ENCODE measurements at places on chromosomes 1 and 21.

GRCh38 chr1:107365527-107366240 is 224.8 kb downstream of the NTNG1 start:
- H3K36me3 ChIP-seq: no peaks in the 10 kb centered on the region
- H3K4me3 ChIP-seq: no peak overlapping the region
- H3K27me3 ChIP-seq: no peaks in the 10 kb centered on the region
- H3K27ac ChIP-seq: no peak overlapping the region
- DNase-seq: no peak

DNA sequence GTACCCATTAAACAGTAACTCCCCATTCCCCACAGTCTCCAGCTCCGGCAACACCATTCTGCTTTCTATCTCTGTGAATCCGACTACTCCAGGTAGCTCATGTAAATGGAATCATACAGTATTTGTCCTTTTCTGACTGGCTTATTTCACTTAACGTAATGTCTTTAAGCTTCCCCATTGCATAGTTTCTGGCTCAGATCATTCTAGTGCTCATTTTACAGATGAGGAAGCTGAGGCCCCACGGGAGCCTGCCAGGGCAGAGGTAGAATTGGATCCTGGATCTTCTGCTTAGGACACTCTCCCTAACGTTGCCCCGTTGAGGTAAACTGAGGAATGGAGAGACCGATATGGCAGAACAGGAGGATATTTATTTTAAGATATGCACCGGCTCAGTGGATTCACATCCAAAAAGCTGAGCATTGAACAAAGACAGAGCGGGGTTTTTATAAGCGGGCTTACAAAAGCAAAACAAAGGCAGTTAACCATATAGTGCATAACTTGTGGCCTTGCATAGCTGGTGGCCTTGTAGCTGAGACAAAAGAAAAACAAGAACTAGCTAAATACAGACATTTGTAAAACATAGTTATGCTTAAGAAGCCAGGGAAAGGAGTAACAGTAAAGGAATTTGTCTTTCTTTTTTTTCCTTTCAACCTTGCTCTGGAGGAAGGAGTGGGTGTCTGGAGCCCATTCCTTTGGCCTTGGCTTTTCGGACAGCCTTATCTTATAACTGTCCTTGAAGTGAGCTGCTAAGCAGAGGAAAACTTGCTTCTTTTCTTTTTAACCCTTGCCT is 15.3 kb upstream of the KLHDC8A start:
- H3K4me1 ChIP-seq: no peaks in the 10 kb centered on the region
- DNase-seq: no peak
- no peaks in the 10 kb centered on the region for H3K36me3 ChIP-seq
- no peaks in the 10 kb centered on the region for H3K27me3 ChIP-seq
- H3K27ac ChIP-seq: no peak overlapping the region
- no peak overlapping the region for H3K4me3 ChIP-seq

DNA sequence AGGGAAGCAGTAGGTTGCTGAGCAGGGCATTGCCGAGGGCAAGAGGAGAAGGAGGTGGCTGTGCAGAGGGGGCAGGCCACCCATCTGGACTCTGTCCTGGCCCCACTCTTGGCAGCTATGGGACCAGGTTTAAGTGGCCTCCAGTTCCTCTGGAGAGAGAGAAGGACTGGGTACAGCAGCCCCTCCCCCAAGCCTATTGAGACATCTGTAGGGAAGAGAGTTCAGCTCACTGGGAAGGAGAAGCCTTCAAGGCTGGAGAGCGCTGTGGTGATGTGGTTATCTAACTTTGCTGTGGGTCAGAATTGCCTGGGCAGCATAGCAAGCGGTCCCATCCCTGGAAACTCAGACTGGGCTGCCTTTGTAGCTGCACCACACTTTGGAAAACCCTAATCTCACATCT is 93.9 kb downstream of the KCNJ15 start:
- no peaks in the 10 kb centered on the region for H3K27me3 ChIP-seq
- H3K4me1 ChIP-seq: no peaks in the 10 kb centered on the region
- no peaks in the 10 kb centered on the region for H3K36me3 ChIP-seq
- H3K27ac ChIP-seq: no peak overlapping the region
- DNase-seq: no peak
- H3K4me3 ChIP-seq: no peak overlapping the region

GRCh38 chr21:10272216-10272615 is 249.2 kb upstream of the TPTE start:
- H3K4me3 ChIP-seq: no peak overlapping the region
- H3K27ac ChIP-seq: no peak overlapping the region
- H3K4me1 ChIP-seq: no peaks in the 10 kb centered on the region
- no peaks in the 10 kb centered on the region for H3K36me3 ChIP-seq
- H3K27me3 ChIP-seq: no peaks in the 10 kb centered on the region

- no peak overlapping the region for H3K4me3 ChIP-seq
- H3K27ac ChIP-seq: no peak overlapping the region
- no peaks in the 10 kb centered on the region for H3K36me3 ChIP-seq
- no peak for DNase-seq
- no peaks in the 10 kb centered on the region for H3K27me3 ChIP-seq
Observed at GRCh38 chr1:6691507-6691906, 10.1 kb downstream of the DNAJC11 start.

GRCh38 chr21:37210130-37210529 is 57.0 kb downstream of the VPS26C start:
- H3K27me3 ChIP-seq: no peaks in the 10 kb centered on the region
- no peak overlapping the region for H3K27ac ChIP-seq
- H3K4me1 ChIP-seq: no peaks in the 10 kb centered on the region
- no peaks in the 10 kb centered on the region for H3K36me3 ChIP-seq
- no peak for DNase-seq

DNA sequence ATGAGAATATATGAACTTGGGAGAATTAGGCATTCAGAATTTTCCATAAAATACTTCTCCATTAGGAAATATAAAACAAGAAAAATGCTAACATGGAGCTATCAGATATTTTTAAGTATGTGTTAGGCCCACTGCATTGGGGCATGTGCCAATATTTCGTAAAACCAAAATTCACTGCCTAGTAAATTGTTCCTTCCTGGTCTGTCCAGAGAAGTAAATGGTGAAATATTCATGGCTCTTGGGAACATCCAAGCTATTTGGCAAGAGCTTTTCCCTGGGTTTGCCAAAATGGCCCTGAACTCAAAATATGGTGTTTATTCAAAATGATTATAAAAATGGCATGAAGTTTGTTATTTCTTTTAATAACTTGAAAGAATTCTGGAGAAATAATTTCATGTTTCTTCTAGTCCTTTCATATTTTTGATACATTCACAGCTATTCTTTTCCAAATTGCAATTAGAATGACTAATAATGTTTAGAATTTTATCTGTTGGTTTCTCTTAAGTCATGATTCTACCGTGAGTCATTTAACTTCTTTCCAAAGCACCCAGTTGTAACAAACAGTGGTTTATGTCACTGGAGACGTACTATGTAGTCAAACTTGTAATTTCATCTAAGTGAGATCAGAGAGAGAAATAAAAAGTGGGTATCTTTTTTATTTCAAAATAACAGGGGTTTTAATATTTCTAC is 25.7 kb upstream of the SLC19A2 start:
- no peaks in the 10 kb centered on the region for H3K27me3 ChIP-seq
- no peaks in the 10 kb centered on the region for H3K36me3 ChIP-seq
- H3K27ac ChIP-seq: no peak overlapping the region
- DNase-seq: no peak

DNA sequence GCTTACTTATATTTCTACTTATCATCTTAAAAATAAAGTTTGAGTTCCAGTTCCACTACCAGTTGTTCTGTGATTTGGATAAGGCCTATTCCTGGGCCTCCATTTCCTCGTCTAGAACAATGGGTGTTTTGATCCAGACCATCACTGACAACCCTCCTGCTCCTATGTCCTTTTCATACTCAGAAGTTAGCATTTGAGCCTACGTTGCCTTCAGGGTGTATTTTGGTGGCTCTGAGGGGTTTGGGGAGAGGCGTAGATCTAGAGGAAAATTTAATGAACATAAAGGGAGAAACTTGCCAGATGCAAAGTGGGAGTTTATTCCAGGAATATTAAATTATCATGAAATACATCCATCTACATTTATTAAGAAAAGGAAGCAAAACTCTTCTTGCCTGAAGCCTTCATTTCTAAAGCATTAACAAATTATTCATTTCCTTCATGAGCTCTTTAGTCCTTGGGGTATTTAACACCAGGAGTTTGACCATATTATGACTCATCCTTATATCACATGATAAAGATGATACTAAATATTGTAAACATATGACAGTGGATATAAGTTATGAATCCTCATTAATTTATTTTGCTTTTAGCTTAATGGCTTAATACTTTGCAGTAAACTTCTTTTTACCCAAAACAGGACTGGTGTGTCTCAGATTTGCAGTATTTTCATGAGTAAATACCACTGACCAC is 47.2 kb upstream of the SYT14 start:
- no peaks in the 10 kb centered on the region for H3K36me3 ChIP-seq
- DNase-seq: no peak
- peaks cover 3% of the 10 kb centered on the region for H3K27me3 ChIP-seq
- H3K4me1 ChIP-seq: no peaks in the 10 kb centered on the region
- H3K27ac ChIP-seq: no peak overlapping the region

- no peaks in the 10 kb centered on the region for H3K27me3 ChIP-seq
- H3K4me3 ChIP-seq: no peak overlapping the region
- H3K27ac ChIP-seq: no peak overlapping the region
- DNase-seq: peak; percentile 5
- H3K4me1 ChIP-seq: no peaks in the 10 kb centered on the region
Observed at GRCh38 chr1:198056255-198056654, 100.5 kb upstream of the NEK7 start.

- no peak for DNase-seq
- no peak overlapping the region for H3K4me3 ChIP-seq
- H3K27ac ChIP-seq: no peak overlapping the region
- no peaks in the 10 kb centered on the region for H3K36me3 ChIP-seq
Observed at GRCh38 chr1:9503001-9503675, 36.1 kb upstream of the SLC25A33 start.

- peak within 1 kb of the TSS; percentile 43 for H3K27ac ChIP-seq
- H3K4me3 ChIP-seq: peak within 1 kb of the TSS; percentile 55
- peak; percentile 61 for DNase-seq
- no peaks in the 10 kb centered on the region for H3K36me3 ChIP-seq
- H3K27me3 ChIP-seq: peaks cover 2% of the 10 kb centered on the region
- no peaks in the 10 kb centered on the region for H3K4me1 ChIP-seq
Observed at GRCh38 chr1:233295237-233295974, at the start of gene PCNX2. Gene PCNX2 (minus strand): TSS chr1:233295725. CDS start chr1:233295478, 247 bp downstream.

GRCh38 chr1:21552715-21553114 is 43.5 kb downstream of the ALPL start:
- no peak overlapping the region for H3K27ac ChIP-seq
- H3K36me3 ChIP-seq: no peaks in the 10 kb centered on the region
- no peak overlapping the region for H3K4me3 ChIP-seq

- no peaks in the 10 kb centered on the region for H3K4me1 ChIP-seq
- DNase-seq: no peak
- H3K36me3 ChIP-seq: no peaks in the 10 kb centered on the region
- H3K4me3 ChIP-seq: no peak overlapping the region
- H3K27me3 ChIP-seq: no peaks in the 10 kb centered on the region
- H3K27ac ChIP-seq: no peak overlapping the region
Observed at GRCh38 chr1:52862666-52863458, 20.3 kb downstream of the ZYG11A start.

- no peak overlapping the region for H3K27ac ChIP-seq
- no peaks in the 10 kb centered on the region for H3K27me3 ChIP-seq
- no peaks in the 10 kb centered on the region for H3K36me3 ChIP-seq
- no peak overlapping the region for H3K4me3 ChIP-seq
Observed at GRCh38 chr1:172723251-172723650, 64.3 kb downstream of the FASLG start.

DNA sequence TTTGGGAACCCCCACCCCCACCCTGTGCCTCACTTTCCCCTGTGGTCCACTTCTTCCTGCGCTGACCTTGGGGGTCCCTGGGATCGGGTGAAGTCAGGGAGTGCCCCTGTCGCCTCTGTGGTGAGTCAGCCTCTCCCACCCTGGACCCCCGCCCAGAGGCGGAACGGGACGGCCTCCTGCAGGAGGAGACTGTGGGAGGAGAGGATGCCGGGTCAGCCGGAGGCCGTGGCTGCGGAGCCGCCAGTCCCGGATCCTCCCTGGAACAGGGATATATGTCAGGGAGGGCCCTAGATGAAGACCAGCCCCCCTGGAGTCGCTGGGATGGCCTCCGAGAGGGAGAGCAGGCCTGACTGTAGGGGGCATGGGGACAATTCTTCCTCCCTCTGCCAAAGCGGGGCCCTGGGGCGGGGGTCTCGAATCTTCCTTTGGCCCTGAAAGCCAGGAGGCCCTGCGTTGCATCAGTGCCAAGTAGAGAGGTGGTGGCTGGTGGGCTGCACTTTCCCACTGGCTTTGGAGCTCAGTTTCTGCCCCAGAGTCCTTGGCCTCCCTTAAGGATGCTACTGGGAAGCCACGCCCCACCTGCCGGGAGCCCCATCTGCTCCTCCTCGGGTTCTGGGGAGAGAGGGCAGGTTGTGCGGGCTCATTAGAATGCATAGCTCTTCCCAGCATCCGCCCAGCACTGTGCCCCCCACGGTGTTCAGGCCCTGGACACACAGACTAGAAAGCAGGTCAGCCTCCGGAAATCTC is 930 bp downstream of the ARHGEF10L start:
- H3K4me3 ChIP-seq: peak overlapping the region; percentile 62
- H3K4me1 ChIP-seq: no peaks in the 10 kb centered on the region
- H3K36me3 ChIP-seq: no peaks in the 10 kb centered on the region
- peaks cover 18% of the 10 kb centered on the region for H3K27me3 ChIP-seq
- peak overlapping the region; percentile 92 for H3K27ac ChIP-seq

GRCh38 chr1:31272369-31272768 is 24.2 kb downstream of the SNRNP40 start:
- peaks cover 37% of the 10 kb centered on the region for H3K36me3 ChIP-seq
- H3K4me3 ChIP-seq: no peak overlapping the region
- H3K4me1 ChIP-seq: no peaks in the 10 kb centered on the region
- no peak overlapping the region for H3K27ac ChIP-seq
- DNase-seq: no peak
- no peaks in the 10 kb centered on the region for H3K27me3 ChIP-seq

DNA sequence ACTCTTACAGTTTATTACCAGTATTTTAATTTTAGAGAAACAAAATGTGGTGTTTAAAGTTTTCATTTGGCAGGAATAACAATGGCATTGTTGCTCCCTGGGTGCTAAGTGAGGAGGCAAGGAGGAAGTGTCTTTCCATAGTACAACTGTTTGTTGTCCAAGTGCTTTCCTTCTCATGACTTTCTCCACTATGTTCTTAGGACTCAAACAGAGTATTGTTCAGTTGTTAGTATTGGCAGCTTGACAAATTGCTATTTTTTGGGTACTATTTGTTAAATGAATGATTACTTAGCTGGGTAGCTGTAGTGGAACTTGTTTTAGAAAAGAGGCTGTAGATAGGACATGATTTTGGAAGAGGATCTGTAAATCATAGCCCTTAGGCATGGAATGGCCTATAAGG is 7.5 kb downstream of the OTUD3 start:
- DNase-seq: no peak
- H3K4me3 ChIP-seq: no peak overlapping the region
- H3K27ac ChIP-seq: no peak overlapping the region
- no peaks in the 10 kb centered on the region for H3K4me1 ChIP-seq
- H3K27me3 ChIP-seq: no peaks in the 10 kb centered on the region
- H3K36me3 ChIP-seq: peaks cover 22% of the 10 kb centered on the region

GRCh38 chr1:204493984-204494280 is 673 bp downstream of the PIK3C2B start:
- peak overlapping the region; percentile 98 for H3K27ac ChIP-seq
- peak overlapping the region; percentile 75 for H3K4me3 ChIP-seq
- peaks cover 6% of the 10 kb centered on the region for H3K36me3 ChIP-seq
- no peaks in the 10 kb centered on the region for H3K27me3 ChIP-seq
- H3K4me1 ChIP-seq: no peaks in the 10 kb centered on the region
- DNase-seq: peak; percentile 92
